Peyer's patch (tissue), 4 donors: ENCODE measurements at places on chromosomes 4 and X.
A peak's percentile ranks its signal among the peaks of the same experiment; 100 is the strongest.

DNA sequence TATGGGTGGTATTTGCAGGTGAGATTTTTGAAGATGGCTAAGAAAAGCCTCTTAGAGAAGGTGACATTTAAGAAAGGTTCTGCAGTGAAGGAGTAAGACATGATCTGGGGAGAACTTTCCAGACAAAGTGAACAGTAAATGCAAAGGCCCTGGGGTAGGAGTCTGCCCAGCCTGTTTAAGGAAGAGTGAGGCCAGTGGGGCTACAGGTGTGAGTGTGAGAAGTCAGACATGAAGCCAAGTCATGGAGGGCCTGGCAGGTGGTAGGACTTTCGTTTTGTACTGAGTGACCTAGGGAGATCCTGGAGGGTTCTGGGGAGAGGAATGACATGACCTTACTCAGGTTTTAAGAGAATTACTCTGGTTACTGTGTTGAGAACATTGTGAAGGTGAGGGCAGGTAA lies 21.5 kb downstream of the COQ2 start:
- no peak overlapping the region for H3K27ac ChIP-seq
- H3K4me1 ChIP-seq, result no peaks in the 10 kb centered on the region
- no peaks in the 10 kb centered on the region for H3K36me3 ChIP-seq
- H3K4me3 ChIP-seq, result no peak overlapping the region
- H3K27me3 ChIP-seq, result no peaks in the 10 kb centered on the region

DNA sequence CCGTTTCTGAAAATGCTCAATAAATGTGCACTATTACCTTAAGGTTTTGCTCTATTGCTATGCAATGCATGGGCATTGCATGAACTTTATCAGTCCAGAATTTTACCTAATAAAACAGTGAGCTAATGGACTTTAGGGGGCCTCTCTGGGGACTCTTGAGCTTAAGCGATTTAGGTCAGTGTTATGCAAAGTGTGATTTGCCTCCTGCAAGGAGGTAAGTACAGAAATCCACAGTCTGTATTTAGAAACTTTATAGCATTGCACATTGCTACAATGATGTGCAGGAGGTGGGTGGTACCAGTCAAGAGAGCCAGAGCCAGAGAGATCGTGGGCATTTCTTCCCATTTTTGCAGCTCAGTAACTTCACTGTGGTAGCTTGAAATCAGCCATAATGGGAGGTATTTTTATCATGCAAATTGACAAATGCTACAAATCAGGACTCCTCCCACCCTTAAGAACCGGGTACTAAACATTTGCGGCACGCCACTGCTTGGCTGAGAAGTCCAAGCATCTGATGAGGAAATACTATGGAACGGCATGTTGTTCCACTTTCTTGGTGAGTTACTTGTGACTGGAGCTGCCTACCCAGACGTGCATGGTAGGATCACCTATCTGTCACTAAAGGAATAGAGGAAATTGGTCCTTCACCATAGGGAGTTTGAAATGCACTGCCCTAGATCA lies 174.6 kb upstream of the PGRMC2 start:
- no peaks in the 10 kb centered on the region for H3K4me1 ChIP-seq
- H3K36me3 ChIP-seq, result no peaks in the 10 kb centered on the region
- no peak overlapping the region for H3K27ac ChIP-seq
- no peak overlapping the region for H3K4me3 ChIP-seq

GRCh38 chr4:69056921-69057550 lies 39.2 kb upstream of the UGT2B7 start:
- H3K4me3 ChIP-seq, result no peak overlapping the region
- no peaks in the 10 kb centered on the region for H3K4me1 ChIP-seq
- no peak overlapping the region for H3K27ac ChIP-seq

GRCh38 chr4:8270912-8271815 lies 1.6 kb downstream of the HTRA3 start:
- no peaks in the 10 kb centered on the region for H3K4me1 ChIP-seq
- peak overlapping the region; percentile 49 for H3K4me3 ChIP-seq
- H3K36me3 ChIP-seq, result no peaks in the 10 kb centered on the region
- H3K27ac ChIP-seq, result no peak overlapping the region

DNA sequence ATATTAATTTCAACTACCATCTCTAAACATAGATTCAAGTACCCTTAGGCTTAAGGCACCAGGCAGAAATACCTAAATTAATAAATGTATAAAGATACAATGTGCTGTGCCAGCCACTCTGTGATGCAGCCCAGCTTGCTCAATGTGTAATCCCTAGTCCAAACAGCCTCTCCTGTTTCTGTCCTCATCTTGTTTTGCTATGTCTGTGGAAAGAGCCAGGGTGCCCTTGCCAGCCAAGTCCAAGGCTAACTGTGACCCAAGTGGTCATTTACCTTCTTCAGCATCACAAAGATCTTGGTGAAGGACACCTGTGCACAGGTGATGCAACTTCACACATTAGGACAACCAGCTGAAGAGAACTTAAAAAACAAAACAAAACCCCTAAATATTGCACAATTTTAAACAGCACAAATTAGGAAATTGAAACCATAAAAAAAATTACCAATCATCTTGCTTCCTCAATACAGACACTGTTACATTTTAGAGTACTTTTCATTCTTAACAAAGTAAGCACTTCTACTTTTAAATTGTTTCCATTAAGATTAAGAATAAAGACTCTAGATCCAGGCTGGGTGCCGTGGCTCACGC lies 89.6 kb downstream of the C4orf51 start:
- no peaks in the 10 kb centered on the region for H3K4me1 ChIP-seq
- no peaks in the 10 kb centered on the region for H3K27me3 ChIP-seq
- DNase-seq, result no peak
- H3K27ac ChIP-seq, result no peak overlapping the region
- H3K4me3 ChIP-seq, result no peak overlapping the region

- H3K4me3 ChIP-seq, result no peak overlapping the region
- no peak for DNase-seq
- no peaks in the 10 kb centered on the region for H3K4me1 ChIP-seq
- H3K27ac ChIP-seq, result no peak overlapping the region
- no peaks in the 10 kb centered on the region for H3K27me3 ChIP-seq
Observed at GRCh38 chrX:29012867-29013266, 425.6 kb downstream of the IL1RAPL1 start.

GRCh38 chr4:14345356-14345775 lies 656.9 kb upstream of the CPEB2 start:
- no peak overlapping the region for H3K4me3 ChIP-seq
- H3K27me3 ChIP-seq, result no peaks in the 10 kb centered on the region
- H3K36me3 ChIP-seq, result no peaks in the 10 kb centered on the region
- no peaks in the 10 kb centered on the region for H3K4me1 ChIP-seq
- no peak overlapping the region for H3K27ac ChIP-seq
- no peak for DNase-seq

GRCh38 chr4:129900430-129900953 lies 804.5 kb downstream of the C4orf33 start:
- DNase-seq, result no peak
- H3K4me3 ChIP-seq, result no peak overlapping the region
- H3K27me3 ChIP-seq, result no peaks in the 10 kb centered on the region
- H3K36me3 ChIP-seq, result no peaks in the 10 kb centered on the region
- H3K4me1 ChIP-seq, result no peaks in the 10 kb centered on the region

GRCh38 chr4:140061659-140062289 lies 92.2 kb downstream of the MAML3 start:
- H3K27ac ChIP-seq, result no peak overlapping the region
- no peak for DNase-seq
- no peaks in the 10 kb centered on the region for H3K4me1 ChIP-seq
- H3K36me3 ChIP-seq, result no peaks in the 10 kb centered on the region
- H3K27me3 ChIP-seq, result no peaks in the 10 kb centered on the region
- H3K4me3 ChIP-seq, result no peak overlapping the region

DNA sequence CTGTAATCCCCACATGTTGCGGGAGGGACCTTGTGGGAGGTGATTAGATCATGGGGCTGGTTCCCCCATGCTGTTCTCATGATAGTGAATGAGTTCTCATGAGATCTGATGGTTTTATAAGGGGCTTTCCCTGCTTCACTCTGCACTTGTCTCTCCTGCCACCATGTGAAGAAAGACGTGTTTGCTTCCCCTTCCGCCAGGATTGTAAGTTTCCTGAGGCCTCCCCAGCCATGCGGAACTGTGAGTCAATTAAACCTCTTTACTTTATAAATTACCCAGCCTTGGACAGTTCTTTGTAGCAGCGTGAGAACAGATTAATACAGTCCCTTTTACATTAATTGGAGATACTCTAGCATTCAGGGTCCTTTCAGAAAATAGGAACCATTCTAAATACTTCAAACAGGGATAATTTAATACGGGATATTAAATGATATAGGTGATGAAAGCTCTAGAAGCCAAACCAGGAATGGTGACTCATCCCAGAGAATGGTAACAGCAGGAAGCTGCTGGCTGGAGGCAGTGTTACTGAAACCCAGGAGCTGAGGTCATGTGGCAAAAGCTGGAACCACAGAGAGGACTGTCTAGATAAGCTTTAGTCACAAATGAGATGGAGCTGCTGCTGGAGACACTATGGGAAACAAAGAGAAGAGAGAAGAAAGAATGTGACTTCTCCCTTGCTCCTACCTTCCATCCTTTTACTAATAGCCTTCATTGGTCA lies 57.3 kb downstream of the GSTCD start:
- H3K27me3 ChIP-seq, result no peaks in the 10 kb centered on the region
- H3K4me1 ChIP-seq, result no peaks in the 10 kb centered on the region
- no peak for DNase-seq
- no peak overlapping the region for H3K27ac ChIP-seq
- no peak overlapping the region for H3K4me3 ChIP-seq

GRCh38 chrX:106588801-106589200 lies 23.0 kb upstream of the RADX start:
- H3K4me1 ChIP-seq, result no peaks in the 10 kb centered on the region
- no peaks in the 10 kb centered on the region for H3K27me3 ChIP-seq
- DNase-seq, result no peak

- H3K27me3 ChIP-seq, result no peaks in the 10 kb centered on the region
- H3K27ac ChIP-seq, result no peak overlapping the region
- DNase-seq, result no peak
- H3K36me3 ChIP-seq, result no peaks in the 10 kb centered on the region
- H3K4me1 ChIP-seq, result peaks cover 21% of the 10 kb centered on the region
Observed at GRCh38 chr4:183100827-183101226, 1.8 kb downstream of the WWC2 start.

DNA sequence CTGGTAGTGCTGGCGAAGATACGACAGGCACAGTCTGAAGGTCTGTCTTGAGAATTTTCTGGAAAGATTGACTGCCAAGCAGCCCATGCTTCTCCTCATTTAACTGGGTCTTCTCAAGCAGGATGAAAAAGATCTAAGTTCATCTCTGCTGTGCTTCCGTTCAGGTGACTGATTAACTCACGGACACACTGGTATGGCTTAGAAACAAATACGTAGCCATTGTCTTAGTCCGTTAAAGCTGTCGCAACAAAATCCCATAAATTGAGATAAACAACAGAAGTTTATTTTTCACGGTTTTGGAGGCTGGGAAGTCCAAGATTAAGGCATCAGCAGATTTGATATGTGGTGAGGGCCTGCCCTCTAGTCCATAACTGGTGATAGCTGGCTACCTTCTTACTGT lies 39.5 kb downstream of the SPINK2 start:
- H3K27ac ChIP-seq, result no peak overlapping the region
- H3K4me1 ChIP-seq, result no peaks in the 10 kb centered on the region
- no peaks in the 10 kb centered on the region for H3K27me3 ChIP-seq
- no peak for DNase-seq

DNA sequence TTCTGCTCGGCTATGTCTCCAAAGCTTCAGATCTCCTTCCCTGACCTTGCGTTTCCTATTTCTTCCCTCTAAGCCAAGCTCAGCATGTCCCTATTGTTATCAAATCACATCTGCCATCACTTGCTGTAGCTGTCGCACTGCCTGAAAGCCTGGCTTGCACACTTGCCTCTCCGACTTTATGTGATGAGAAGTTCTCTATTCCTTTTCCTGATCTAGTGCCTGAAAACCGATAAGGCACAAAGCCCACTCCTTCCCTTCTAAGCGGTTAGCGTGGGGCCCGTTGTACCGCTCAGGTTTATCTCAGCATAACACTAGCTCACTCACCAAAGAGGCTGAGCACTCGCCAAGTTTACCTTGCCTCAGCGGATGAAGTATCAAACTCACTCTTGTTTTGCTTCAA lies 816 bp downstream of the NMU start:
- no peak for DNase-seq
- H3K36me3 ChIP-seq, result no peaks in the 10 kb centered on the region
- no peaks in the 10 kb centered on the region for H3K4me1 ChIP-seq
- no peak overlapping the region for H3K4me3 ChIP-seq

- H3K27ac ChIP-seq, result no peak overlapping the region
- no peak for DNase-seq
- H3K36me3 ChIP-seq, result no peaks in the 10 kb centered on the region
- no peaks in the 10 kb centered on the region for H3K27me3 ChIP-seq
Observed at GRCh38 chr4:41702770-41703169, 45.8 kb downstream of the PHOX2B start.

DNA sequence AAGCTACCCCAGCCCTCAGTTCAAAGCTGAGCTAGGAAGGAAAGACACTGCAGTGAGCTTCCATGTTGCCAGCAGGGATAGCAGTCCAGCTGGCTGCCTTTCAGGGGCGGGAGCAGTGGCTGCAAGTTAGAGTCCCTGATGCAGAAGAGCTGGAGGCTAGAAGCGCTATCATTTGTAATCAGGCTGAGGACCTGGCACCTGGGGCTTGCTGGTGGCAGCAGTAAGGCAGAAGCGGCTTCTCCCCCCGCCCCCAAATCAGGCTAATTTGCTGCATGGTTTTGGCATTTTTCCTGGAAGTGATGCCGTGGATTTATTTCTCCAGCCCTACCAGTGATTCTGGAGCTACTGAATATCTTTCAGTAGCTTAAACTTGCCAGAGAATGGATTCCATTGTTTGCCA lies 203.3 kb downstream of the CLCN4 start:
- H3K4me3 ChIP-seq, result no peak overlapping the region
- DNase-seq, result no peak
- H3K4me1 ChIP-seq, result no peaks in the 10 kb centered on the region
- H3K36me3 ChIP-seq, result no peaks in the 10 kb centered on the region

DNA sequence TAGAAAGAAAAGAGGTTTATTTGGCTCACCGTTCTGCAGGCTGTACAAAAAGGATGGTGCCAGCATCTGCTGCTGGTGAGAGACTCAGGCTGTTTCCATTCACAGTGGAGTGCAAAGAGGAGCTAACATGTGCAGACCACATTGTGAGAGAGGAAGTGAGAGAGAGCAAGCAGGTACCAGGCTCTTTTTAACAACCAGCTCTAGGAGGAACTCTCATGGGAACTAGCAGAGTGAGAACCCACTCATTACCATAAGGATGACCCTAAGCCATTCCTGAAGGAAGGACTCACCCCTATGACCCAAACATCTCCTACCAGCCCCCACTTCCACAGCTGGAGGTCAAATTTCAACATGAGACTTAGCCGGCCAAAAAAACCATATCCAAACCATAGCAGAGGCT lies 158.6 kb upstream of the ADGRL3 start:
- no peak overlapping the region for H3K27ac ChIP-seq
- H3K36me3 ChIP-seq, result no peaks in the 10 kb centered on the region

DNA sequence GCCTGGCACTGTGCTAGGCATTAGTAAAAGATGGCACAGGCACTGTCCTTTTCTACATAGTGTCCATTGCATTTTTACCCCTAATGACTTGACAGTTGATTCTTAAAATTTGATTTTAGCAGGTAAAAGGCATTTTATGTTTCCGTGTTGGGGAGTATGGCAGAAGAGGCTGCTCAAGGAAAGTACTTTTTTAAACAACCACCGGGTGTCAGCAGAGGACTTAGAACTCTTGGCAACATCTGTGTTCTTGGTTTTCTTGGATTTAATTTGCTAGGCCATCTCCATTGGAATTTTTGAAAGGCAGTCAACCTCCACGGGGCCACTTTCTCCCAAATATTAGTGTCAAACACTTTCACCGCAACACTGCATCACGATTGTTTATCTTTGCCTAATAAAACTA lies 102.9 kb downstream of the TSPAN7 start:
- no peak overlapping the region for H3K27ac ChIP-seq
- H3K4me1 ChIP-seq, result no peaks in the 10 kb centered on the region
- DNase-seq, result no peak
- H3K36me3 ChIP-seq, result no peaks in the 10 kb centered on the region
- H3K4me3 ChIP-seq, result no peak overlapping the region

GRCh38 chrX:52082578-52082977 lies 13.6 kb upstream of the MAGED4B start:
- no peaks in the 10 kb centered on the region for H3K4me1 ChIP-seq
- H3K36me3 ChIP-seq, result no peaks in the 10 kb centered on the region
- no peak overlapping the region for H3K4me3 ChIP-seq
